ENCODE measurements at places on chromosomes 3 and 15. TPM values are rescaled to one million over a fixed set of nuclear protein-coding genes. Genes with fewer than 3 reads are reported as not detected.

- DNase-seq = no peak
Observed at GRCh38 chr3:162555761-162556160, 1059.2 kb downstream of the OTOL1 start.

GRCh38 chr3:126557761-126558160 lies 971 bp downstream of the C3orf22 start:
- DNase-seq = no peak

DNA sequence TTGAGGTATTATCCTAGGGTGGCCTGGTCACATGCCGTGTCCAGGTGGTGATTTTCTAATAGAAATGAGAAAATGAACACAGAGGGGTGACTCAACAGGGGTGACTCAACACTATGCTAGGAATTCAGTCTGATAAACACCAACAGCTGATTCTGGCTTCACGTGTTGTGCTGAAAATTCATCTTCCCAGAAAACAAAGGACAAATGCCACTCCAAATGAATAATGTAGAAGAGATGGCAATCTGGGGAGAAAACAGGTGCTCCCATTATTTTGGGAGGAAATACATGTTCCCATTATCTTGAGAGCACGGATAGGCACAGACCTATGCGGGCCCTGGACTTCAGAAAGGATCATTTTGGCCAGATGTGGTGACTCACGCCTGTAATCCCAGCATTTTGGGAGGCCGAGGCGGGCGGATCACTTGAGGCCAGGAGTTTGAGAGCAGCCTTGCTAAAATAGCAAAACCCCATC lies 101.2 kb upstream of the MEX3B start:
- no peak for DNase-seq

GRCh38 chr3:28188686-28189085 lies 52.7 kb upstream of the CMC1 start:
- no peak for DNase-seq

- DNase-seq = peak; percentile 88
Observed at GRCh38 chr3:57556459-57557084, 498 bp downstream of the PDE12 start.

DNA sequence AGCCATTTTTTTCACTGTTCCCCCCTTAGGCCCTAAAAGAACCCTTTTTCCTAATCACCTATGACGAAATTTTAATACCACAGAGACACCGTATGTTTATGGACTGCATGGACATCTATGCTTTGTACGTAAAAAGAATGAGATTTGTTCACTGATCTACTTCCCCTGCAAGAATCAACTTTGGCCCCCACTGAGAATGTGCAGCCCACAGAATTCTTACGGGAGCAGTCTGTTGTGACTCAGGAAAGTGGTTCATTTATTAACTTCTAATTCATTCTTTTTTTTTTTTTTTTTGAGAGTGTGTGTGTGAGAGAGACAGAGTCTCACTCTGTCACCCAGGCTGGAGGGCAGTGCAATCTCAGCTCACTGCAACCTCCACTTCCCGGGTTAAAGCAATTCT lies 17.6 kb downstream of the EIF4E3 start:
- DNase-seq = no peak

DNA sequence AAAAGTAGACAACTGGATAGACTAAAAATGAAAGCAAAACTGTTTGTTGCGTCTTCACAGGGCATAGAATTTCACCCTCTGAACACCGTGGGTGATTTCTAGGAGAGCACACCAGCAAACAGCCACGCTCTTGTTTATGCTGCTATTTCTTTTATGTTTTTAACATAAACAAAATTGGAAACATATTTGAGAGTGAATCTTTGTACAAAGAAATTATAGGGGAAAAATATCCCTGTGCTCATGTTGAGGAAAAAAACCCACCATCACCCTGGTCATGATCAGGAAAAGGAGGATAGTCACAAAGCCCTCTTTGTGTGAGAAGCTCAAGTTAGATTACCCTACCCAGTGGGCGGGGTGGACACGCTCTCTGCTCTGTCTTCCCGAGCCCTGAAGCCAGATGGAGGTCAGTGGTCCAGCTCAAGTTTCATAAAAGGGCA lies 313.3 kb downstream of the SATB1 start:
- no peak for DNase-seq

GRCh38 chr3:114595522-114596028 lies 301.7 kb downstream of the TIGIT start:
- DNase-seq = no peak

PLA2G4D gene
- total RNA-seq = 26.9 TPM
